ENCODE measurements at places on chromosomes 11 and 22.
A peak's percentile ranks its signal among the peaks of the same experiment; 100 is the strongest.

GRCh38 chr11:14308897-14309387 is 50.0 kb downstream of the RRAS2 start:
- no peak for DNase-seq

DNA sequence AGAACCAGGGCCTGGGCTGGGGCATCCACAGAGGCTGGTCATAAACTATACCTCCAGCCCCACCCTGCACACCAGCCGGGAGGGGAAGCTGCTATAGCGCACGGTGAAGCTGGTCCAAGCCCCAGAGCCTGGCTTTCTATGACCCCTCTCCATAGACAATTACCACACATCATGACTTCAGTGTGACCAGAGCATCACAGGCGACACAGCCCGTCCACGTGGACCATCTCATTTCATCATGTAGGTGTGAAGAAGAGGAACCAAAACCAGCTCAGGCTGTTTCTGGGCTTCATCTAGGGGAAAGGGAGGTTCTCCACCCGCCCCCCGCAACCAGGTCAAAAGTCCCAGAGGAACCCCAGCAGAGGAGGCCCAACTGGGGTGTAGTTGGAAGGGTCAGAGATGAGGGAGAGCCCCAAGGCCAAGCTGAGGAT is 3.0 kb downstream of the CXCR5 start:
- no peak for DNase-seq

- DNase-seq = no peak
Measured at GRCh38 chr11:42596576-42597145, 715.1 kb upstream of the API5 start.

GRCh38 chr11:114167771-114168448 is 108.4 kb downstream of the ZBTB16 start:
- DNase-seq = no peak

DNA sequence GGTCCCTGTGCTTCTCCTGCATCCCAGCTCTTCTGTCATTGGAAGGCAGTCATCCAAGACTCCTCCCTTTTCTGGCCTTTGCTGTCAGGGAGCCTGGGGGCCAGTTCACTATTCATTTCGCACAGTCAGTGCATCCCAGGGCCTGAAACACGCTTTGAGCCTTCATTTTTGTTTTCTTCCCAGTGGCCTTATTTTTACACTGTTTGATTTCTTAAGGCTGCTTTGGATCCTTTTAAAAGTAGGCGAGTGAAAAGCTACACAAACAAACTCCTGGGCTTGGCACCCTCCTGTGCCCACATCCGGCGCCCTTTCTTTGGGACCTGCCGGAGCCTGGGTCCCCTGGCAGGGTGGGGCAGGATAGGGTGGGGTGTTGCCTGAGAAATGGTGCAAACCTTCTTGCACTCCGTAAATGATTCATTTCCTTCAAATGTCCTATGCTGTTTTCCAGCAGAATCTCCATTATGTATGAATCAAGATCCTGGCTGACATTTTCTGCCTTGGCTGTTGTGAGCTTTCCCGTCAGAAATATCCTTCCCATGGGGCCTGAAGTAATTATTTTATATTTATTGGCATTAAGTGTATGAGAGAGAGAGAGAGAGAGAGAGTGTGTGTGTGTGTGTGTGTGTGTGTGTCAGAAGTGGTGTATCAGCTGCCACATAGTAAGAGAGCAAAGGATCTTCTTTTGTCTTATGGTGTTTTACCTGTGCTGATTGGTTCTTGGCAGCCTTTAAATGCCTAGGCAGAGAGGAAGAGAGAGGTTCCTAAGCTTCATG is 45.6 kb downstream of the BCR start:
- no peak for DNase-seq

DNA sequence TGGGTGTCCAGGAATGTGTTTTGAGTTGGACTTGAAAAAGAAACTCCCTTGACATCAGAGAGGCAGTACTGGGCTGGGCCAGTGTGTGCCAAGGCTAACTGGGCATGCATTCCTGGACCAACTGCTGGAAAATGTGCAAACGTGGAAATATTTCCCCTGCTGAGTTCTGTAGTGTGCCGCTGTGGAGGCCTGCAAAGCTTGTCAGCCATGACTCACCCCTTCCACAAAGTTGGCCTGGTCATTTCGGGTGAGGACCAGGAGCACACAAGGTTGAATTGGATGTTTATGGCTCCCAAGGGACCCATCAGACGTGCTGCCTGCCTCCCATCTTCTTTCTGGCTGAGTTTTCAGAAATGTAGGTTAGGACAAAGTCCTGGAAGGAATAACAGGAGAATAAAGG is 513.1 kb downstream of the MIAT start:
- DNase-seq = no peak

DNA sequence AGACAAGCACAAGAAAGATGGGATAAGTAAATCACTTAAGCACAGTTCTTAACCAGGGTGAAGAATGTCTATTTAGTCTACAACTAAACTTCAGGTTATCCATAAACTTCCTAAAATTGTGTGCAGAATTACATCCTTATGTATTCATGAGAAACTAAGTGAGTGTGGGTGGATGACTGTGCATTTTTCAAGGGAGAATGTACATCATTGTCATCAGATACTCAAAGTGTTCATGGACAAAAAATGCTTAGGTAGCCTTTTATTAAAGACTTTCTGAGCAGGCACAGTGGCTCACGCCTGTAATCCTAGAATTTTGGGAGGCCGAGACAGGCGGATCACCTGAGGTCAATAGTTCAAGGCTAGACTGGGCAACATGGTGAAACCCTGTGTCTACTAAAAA is 2023.8 kb downstream of the LRRC4C start:
- DNase-seq = no peak

DNA sequence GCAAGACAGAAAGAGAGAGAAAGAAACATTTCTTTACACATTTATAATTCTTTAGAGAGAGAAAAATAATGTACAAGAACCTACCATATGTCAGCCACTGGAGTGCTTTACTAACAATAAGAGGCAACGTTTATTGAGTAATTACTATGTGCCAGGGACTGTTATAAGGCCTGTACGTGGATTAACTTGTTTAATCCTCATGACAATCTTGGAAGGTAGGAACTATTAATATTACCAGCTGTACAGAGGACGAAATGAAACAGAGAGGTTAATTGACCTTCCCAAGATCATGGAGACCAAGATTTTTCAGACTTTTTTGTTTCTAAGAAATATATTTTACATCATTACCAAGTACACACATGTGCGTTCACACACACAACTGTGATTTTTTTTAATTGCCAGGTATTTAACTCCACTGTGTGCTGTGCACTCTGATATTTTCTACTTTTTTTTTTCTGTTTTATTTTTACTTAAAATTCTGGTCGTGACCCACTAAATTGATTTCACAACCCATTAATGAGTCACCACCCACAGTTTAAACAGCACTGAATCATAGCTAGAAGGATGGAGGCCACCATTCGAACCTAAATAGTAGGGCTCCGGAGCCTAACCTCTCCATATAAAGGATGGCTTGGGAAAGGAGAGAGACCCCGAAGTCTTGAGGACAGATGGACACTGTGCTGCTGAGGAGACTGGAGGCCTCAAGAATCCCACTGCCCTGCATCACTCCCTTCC is 21.4 kb downstream of the CREB3L1 start:
- no peak for DNase-seq

DNA sequence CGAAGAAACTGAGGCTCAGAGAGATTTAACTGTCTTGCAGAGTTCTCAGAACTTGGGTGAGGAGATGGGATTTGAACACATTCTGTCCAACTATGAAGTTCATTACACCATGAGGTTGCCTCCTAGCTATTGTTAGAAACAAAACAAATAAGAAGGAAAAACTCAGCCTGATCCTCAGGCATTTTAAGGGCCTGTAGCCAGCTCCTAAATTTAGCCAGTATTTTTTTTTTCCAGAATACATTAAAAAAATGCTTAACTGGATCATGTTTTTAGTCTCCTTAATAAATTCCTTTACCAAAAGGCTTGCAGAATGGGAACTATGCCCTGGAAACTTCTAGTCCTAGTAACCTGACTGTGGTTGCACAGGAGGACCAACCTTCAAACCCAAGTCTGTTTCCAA is 212.0 kb downstream of the CSNK2A3 start:
- no peak for DNase-seq

GRCh38 chr22:40203572-40203971 is 25.8 kb downstream of the TNRC6B start:
- DNase-seq = peak; percentile 18

- no peak for DNase-seq
Measured at GRCh38 chr11:110069158-110069737, 23.9 kb upstream of the ZC3H12C start.

GRCh38 chr11:110125632-110126031 is 32.4 kb downstream of the ZC3H12C start:
- DNase-seq = no peak

DNA sequence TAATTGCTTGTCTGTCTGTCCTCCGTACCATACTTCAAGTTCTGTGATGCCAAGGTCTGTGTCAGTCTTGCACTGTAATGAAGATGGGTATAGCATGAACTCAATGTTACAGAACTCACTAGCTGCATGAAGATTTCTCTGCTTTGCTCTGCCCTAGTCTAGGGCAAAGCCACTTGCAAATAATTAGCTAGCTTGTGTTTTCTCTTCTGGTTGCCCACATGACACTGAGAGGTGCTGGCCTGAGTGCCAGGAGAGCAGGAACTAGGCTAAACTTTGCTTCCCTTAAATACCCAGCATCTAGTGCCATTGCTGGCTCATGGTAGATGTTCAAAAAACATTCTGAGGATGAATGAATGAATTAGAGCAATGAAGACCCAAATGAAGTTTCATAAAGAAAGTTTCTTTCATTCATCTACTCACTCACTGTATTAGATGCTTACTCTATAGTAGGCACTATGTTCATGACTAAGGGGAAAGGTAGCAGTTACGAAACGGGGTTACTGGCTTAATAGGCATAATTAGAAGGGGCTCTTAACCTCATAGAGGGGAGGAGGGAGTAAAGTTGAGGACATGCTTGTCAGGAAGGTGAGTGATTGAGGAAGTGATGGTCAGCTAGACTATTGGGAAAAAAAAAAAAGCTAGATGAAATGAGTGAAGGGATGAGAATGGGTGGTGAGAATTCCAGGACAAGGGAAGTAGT is 4.4 kb upstream of the ENDOD1 start:
- no peak for DNase-seq

GRCh38 chr22:31532060-31532459 is 35.7 kb downstream of the SFI1 start:
- DNase-seq = no peak

DNA sequence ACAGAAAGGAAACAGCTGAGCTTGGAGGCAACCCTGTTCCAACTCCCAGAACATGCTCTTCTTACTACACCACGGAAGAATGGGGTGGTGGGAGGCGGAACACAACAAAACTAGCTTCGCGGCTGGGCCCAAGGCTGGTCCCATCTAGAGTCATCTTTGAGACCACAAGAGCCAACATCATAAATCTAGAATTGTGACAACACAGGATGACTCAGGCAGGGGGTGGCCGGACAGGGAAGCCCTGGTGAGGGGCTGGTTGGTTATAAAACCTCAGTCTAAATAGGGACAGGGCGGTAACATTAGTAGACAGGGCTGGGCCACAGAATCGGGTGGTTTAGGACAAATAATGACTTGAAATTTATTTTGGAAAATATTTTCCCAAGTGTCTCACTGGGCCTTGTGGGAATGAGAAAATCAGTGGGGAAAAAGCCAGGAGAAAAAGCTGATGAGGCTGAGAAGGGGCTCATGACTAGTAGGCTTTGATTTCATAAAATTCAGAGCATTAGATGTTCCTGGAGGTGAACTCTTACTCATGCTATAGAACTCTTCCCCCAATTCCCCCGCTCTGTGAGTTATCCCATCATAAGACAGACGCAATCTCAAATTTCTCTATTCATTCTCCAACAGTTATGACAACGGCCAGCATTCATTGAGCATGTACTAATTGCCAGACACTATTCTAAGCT is 151.8 kb upstream of the TIMP3 start:
- DNase-seq = no peak

DNA sequence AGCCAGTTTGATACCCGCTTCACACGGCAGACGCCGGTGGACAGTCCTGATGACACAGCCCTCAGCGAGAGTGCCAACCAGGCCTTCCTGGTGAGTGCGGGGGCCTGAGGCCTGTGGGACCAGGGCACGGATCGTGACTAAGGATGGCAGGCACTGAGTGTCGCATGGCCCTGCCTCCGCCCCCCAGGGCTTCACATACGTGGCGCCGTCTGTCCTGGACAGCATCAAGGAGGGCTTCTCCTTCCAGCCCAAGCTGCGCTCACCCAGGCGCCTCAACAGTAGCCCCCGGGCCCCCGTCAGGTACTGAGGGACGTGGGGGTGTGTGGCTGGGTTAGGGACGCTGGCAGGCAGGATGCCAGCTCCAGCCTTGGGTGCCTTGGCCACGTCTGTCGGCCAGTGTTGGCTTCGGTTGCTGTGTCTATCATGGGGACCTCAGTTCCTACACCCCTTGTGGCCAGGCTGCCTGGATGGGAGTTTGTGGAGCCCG is 3.0 kb downstream of the PTPRCAP start:
- no peak for DNase-seq

- no peak for DNase-seq
Measured at GRCh38 chr11:113188371-113188834, 126.0 kb upstream of the TTC12 start.

DNA sequence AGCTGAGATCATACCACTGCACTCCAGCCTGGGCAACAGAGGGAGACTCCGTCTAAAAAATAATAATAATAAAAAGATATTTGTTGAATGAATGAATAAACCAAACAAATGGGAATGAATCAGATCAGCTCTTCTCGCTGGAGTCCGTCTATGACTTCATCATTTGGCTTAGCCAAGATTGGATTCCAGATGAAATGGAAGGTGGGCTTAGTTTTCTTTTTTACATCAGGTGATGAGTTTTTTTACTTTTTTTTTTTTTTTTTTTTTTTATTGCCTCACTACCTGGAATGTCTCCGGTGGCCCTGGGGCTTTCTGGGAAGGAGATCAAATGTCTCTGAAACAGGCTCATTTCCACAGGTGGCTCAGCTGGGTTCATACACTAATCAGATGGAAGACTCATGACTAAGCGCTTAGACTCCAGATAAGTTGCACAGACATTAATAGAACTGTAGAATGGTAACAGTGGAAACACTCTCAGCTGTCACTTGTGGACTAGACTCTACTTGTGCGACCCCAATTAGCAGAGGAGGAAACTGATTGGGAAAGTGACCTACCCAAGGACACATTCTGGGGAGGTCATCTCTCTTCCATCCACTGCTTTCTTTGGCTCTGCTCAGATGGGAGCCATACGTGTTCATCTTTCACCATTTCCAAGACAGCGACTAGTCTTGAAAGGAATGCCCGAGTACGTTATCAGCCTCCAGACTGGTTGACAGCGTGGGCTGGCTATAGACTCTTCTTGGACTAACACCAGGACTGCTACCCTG is 20.5 kb upstream of the RBFOX2 start:
- no peak for DNase-seq

DNA sequence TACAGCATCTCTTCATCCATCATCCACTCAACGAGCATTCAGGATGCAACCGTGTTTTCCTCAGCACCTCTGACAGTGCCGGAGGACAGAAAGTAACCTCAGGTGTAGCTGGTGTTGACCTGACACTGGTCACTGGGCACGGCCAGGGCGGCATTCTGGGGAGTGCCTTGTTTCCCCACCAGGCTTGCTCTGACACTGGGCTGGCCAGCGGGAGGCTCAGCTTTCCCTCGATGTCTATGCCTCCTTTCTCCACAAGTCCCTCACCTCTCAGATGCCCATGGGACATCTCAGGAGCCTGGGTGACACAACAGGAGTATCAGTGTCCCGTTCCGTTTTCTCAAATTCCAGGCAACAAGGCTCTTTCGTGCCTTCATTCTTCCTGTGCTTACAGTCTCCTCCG is 28.9 kb downstream of the CD6 start:
- no peak for DNase-seq
